Central memory CD8-positive, alpha-beta T cell (primary cell): ENCODE measurements at places on chromosomes 1 and 21.
A peak's percentile ranks its signal among the peaks of the same experiment; 100 is the strongest.

- no peaks in the 10 kb centered on the region for H3K27me3 ChIP-seq
- H3K4me3 ChIP-seq: no peak overlapping the region
- H3K27ac ChIP-seq: no peak overlapping the region
- DNase-seq: no peak
These were observed 5.5 kb downstream of the TSEN15 start for GRCh38 chr1:184056921-184057555.

DNA sequence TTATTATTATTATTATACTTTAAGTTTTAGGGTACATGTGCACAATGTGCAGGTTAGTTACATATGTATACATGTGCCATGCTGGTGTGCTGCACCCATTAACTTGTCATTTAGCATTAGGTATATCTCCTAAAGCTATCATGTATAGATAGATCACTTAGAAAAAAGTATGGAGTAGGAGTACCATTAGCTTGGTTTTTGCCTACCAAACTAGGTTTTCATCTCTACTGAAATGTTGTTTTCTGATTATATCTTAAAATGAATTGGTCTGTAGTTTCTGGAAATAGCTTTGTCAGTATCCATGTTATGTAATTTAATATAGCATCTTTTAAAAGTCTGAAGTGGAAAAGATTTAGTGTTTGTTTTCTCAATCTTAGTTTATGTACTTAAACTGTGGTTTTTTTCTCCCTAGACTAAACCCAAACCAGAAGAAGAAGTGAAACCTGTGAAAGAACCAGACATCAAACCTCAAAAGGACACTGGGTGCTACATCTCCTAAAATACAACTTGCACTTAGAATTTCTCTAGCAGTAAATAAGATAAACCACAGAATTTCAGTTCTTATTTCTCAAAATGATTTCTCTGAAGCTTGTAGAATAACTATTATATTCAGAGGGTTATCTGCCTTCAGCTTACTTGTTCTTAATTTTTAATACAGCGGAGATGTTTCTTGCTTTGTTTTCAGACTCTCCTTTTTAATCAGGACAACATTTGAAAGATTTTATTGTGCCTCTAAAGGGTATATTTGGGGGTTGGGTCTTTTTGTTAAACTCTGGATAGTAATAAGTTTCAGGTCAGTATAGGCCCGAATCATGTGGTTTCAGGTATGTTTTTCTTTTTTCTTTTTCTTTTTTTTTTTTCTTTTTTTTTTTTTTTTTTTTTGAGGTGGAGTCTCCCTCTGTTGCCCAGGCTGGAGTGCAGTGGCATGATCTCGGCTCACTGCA is 4.5 kb upstream of the FAM177B start:
- peaks cover 7% of the 10 kb centered on the region for H3K4me1 ChIP-seq
- no peak overlapping the region for H3K4me3 ChIP-seq
- peaks cover 58% of the 10 kb centered on the region for H3K36me3 ChIP-seq
- DNase-seq: no peak

DNA sequence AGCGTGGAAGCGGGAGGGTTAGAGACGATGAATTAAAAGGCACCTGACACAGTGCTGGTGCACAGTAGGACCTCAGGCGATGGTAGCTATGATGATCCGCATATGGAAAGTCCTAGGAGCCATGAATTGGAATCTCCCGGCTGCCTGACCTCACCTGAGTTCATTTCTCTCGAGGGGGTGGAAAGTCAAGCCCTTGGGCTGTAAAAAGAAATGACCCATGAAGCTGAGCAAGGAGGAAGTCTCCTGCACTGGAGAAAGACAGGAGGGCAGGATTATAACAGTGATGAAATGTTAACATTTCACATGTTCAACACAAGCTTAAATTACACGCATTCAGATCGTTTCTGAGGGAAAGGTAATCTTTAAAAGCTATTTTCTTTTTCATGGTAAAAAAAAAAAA is 481.2 kb downstream of the MATN1 start:
- no peak overlapping the region for H3K4me3 ChIP-seq
- no peak overlapping the region for H3K27ac ChIP-seq
- H3K27me3 ChIP-seq: peaks cover 45% of the 10 kb centered on the region
- no peaks in the 10 kb centered on the region for H3K4me1 ChIP-seq
- no peaks in the 10 kb centered on the region for H3K36me3 ChIP-seq
- DNase-seq: no peak

- no peaks in the 10 kb centered on the region for H3K27me3 ChIP-seq
- peaks cover 16% of the 10 kb centered on the region for H3K36me3 ChIP-seq
- H3K27ac ChIP-seq: peak overlapping the region; percentile 12
These were observed 31.9 kb downstream of the PRDM15 start for GRCh38 chr21:41847066-41847804.
